ENCODE measurements at places on chromosomes 2 and 18.

- no peak for DNase-seq
Observed at GRCh38 chr2:88188748-88189147, 18.6 kb downstream of the THNSL2 start.

DNA sequence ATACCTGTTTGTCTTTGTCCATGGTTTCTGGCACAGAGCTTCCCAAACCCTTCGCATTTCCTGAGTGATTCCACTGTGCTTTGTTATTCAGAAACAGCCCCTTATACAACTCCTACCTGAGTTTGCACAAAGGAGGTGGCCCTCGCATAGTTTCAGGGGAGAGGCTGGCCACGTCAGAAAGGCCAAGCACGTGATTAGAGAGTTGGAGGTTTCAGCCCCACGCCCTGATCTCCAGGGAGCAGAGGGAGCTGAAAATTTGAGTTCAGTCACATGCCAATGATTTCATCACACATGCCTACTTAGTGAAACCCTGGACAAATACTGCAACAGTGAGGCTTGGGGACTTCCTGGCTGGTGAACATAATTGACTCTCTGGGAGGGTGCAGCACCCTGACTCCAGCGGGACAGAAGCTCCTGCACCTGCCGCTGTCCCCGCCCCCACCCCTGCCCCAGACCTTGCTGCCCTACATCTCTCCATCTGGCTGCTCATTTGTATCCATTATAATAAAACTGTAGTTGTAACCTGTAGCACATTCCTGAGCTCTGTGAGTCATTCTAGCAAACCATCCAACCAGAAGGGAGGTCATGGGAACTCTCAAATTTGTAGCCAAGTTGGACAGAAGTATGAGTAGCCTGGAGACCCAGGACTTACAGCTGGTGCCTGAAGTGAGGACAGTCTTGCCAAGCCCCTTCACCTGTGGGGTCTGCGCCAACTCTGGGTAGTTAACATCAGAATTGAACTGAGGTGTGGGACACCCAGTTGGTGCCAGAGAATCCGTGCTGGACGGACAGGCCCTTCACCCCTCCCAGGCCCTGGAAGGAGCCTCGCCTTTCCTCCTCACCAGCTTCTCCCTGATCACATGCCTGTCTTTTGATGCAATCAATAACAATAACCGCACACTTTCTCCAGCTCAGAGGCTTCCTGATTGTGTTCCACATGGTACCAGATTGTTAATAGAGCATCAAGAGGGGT lies 224.3 kb downstream of the ANAPC1 start:
- DNase-seq: no peak

DNA sequence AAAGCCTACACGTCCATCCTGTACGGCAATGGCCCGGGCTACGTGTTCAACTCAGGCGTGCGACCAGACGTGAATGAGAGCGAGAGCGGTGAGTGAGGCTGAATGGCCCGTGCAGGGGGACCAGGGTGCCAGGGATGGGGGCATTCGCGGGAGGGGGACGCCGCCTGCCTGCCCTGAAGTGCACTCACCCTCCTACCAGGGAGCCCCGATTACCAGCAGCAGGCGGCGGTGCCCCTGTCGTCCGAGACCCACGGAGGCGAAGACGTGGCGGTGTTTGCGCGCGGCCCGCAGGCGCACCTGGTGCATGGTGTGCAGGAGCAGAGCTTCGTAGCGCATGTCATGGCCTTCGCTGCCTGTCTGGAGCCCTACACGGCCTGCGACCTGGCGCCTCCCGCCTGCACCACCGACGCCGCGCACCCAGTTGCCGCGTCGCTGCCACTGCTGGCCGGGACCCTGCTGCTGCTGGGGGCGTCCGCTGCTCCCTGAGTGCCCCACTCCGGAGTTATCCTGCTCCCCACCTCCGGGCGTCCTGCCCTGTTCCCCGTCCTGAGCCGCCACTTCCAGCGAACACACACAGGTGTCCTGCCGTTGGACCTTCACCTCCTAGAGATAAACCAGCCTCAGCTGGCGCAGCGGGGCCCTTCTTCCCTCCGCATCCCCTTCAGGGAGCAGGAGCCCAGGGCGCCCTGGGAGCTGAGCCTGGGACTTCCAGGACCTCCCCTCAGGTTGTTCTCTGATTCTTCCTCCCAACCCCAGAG lies 2.9 kb downstream of the ALPI start:
- DNase-seq: no peak

GRCh38 chr2:223251656-223252229 lies 199.8 kb downstream of the KCNE4 start:
- no peak for DNase-seq

DNA sequence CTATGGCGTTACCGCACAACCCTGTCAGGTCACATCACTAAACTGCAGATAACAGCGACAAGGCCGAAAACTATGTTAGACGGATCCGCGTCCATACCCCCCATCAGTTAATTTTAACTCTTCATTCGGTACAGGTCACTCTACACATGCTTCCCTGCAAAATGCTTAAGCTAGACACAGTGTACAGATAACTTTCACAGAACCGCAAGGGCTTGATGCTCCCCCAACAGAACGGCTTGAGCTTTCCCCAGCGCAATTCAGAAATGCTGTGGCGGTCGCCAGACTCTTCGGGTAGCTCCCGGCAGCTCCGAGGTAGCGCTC lies 283 bp upstream of the RBBP8 start:
- no peak for DNase-seq

DNA sequence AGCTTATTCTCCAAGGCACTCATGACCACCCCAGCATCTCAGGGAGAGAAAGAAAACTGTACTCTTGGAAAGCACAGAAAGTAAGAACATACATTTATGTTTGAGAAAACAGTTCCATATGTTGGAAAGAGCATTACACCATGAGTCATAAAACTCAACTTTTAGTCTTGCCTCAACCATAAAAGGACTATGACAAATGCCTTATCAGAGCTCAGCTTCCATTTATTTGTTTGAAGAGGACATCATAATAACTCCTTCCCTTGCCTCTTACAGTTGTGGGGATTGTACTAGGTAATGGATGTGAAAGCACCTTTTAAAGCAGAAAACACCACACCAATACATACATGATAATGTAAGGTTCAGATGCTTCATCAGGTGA lies 370.8 kb downstream of the LNPK start:
- no peak for DNase-seq

GRCh38 chr2:179335732-179336131 lies 71.1 kb upstream of the SESTD1 start:
- no peak for DNase-seq

DNA sequence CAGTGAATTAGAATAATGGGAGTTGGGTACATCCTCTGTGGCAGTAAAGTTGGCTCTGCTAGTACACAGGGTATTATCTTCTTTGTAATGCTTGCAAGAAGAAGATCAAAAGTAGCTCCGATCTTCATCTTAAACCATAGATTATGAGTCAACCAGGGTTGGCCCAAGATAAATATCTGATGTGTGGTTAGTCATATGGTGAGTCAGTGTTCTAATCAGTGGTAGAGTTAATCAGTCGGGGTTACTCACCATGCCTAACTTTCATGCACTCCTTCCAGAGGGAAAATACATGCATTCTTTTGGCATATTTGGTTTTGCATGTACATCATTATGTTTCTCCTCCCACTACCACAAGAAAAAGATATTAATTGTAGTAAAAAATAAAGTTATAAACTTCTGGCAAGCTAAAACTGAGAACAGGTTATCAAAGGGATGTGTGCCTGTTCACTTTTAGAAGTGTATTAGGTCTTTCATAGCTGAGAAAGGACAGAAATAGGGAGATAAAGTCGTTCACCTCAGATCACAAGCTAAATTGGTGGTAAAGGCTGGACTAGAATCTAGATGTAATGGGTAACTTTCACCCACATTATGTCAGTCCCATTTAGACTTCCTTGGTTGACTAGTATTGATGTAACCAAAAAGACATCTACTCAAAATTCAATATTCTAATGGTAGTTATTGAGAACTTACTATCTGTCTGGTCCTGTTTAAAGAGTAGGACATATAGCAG lies 684.4 kb downstream of the IRS1 start:
- no peak for DNase-seq

DNA sequence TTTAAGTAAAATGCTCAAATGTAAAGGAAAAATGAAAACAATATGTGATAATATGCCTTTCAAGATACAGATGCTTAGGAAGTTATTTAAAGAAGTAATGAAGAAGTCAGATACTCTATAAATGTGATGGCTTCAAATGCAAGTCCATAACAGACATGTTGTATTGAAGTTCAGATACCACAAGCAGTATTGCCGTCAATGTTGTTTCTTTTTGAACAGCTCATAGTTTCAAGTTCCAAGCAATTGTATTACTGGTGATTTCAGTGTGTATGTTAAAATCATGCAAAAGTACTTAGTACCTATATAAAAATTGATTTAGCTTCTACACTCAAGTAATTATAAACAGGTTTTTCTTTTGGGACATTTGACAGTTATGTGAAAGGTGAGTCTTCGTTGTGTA lies 24.9 kb downstream of the KCMF1 start:
- DNase-seq: no peak

DNA sequence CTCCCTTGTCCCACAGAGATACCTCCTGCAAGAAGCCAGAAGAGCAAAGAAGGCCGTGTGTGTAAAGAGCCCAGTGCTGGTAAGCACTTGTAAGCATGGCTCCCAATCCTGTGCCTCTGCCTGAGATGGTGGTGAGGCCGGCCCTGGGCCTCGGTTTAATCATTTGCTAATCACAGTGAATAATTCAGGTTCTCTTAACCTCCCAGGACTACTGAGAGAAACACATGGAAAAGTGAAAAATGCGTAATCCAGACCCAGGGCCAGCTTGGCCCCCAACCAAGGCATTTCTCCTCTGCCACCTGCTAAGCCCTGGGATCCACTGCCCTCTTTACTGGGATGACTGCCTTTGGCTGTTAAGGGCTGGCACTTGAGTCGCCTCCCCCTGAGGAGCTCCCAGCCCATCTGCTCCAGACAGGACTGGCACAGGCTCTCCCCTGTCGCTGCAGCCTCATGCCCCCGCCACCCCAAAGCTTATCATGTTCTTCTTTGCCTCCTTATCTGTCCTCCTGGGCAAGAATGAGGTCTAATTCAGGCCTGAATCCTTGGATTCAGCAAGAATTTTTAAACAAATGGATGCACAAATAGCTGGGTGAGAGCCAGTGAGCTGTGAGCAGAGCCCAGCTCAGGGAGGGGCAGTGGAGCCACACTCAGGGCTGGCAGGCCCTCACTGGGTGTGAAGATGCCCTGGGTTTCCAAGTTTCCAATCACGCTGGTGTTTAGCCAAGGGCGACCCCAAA lies 193.9 kb upstream of the HS6ST1 start:
- no peak for DNase-seq

DNA sequence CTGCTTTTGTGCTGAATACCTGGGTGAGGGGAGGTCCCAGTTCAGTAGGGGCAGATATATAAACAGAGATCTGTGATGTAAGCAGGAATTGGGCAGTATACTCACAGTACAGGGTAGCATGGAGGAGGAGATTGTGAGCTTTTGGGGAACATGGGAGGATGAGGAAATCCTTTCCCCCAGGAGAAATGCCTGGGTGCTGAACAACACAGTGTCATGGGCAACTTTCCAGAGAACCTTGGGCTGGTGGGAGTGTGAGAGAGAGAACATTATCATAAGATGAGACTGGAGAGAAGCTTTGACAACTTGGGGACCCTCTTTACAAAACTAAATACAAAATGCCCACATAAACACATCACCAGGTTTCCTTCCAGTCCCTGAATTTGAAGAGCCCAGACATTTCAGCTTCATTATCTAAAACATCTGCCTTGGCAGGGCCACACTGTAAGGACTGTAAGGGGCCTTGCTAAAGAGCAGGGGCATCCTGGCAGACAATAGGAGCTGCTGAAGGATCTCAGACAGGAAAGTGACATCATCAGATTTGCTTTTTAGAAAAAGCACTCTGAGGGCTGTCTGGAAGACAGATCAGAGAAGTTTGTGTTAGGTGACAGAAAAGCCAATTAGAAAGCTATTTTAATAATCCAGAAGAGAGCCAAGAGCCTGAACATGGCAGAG lies 303.1 kb upstream of the FBXO11 start:
- no peak for DNase-seq

DNA sequence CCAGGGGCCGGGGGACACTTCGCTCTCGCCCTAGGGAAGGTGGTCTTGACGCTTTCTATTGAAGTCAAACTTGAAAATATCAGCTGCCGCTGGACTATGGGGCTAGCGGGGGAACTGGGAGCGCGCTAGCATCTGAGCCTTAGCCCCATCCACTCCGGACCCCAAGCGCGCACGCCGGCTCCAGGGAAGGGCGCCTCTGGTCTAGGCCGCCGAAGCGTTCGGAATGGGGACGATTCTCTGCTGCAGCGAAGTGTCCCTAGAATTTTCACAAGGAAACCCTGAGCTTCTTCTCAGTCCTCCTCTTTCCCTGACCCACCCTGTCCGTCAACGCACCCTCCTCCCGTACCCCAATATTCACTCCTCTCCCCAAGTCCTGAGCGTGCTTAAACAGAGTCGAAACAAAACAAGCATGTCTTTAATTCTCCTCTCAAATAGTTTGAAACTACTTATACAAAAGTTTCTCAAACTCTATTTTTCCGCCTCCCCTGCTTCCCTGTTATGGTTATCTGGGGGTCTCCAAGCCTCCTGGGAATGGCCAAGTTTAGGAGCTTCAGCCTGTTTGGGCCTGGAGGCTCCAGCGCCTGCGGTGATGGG lies 5.0 kb downstream of the RAX start:
- no peak for DNase-seq

DNA sequence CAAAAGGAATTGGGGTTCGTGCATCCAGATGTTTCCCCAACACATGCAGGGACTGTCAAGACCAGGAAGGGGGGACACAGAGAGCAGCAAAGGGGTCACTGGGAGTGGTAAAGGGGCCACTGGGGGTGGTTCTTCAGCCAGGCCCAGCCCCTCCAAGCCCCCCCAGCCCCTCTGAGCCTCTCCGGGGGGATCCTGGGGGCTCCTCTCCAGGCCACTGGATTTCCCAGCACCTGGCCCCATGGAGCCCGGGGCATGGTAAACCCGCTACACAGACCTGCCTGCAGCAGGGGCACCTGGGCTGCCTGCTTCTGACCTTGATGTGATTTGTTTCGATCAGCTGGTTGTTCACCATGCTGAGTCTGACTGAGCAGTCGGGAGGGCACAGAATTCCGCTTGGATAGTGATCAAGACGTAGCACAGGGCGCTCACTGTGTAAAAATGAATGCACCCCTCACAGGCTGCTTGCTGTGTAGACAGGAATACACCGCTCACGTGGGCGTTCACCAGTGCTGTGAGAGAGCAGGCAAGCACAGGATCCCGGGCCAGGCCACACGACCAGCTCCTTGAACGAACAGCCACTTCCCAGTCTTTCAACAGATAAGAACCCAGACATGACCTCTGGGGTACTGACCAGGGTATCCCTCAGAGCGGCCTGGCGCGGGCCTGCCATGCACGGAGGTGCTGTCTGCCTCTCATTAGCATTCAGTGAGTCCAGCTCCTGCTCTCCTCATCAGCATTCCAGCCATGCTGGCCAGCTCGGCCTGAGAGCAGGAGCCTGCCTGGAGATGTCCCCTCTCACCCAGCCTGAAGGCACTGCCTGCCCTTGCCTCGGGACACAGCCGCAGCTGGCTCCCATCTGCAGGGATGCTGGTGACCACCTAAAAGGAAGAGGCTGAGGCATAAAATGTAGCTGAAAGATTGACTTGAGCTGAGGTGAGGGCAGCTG lies 73.3 kb upstream of the OTOS start:
- no peak for DNase-seq

- DNase-seq: no peak
Observed at GRCh38 chr2:232490221-232491138, 2.8 kb upstream of the ECEL1 start.
